HT1080 (cell line): ENCODE measurements at places on chromosomes 1 and 21.

- DNase-seq: no peak
Measured at GRCh38 chr1:198865319-198865718, 226.5 kb downstream of the PTPRC start.

- no peak for DNase-seq
Measured at GRCh38 chr1:99811075-99811474, 39.1 kb upstream of the AGL start.

GRCh38 chr1:50666849-50667248, 243.6 kb upstream of the DMRTA2 start:
- DNase-seq: no peak

GRCh38 chr1:182629499-182630096, 25.4 kb upstream of the RGS16 start:
- no peak for DNase-seq

DNA sequence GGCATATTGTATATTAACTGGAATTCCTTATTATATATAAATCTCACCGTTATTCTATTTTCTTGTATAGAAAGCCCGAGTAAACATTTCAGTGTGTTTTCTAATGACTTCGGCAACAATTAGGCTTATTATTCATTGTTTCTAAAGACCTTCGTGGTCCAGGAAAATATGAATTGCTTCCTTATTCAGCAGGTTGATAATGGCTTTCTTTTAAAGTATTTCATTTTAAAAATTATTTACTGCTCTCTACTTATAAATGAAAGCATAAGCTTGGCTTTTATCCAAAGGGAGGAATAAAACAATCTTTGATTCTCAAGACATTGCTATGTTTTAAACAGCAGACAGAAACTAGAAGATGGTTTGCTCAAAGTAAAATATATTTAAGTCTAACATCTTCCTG, 198.4 kb upstream of the RGS18 start:
- DNase-seq: no peak

- no peak for DNase-seq
Measured at GRCh38 chr21:42744520-42745445, 91.4 kb downstream of the PDE9A start.

DNA sequence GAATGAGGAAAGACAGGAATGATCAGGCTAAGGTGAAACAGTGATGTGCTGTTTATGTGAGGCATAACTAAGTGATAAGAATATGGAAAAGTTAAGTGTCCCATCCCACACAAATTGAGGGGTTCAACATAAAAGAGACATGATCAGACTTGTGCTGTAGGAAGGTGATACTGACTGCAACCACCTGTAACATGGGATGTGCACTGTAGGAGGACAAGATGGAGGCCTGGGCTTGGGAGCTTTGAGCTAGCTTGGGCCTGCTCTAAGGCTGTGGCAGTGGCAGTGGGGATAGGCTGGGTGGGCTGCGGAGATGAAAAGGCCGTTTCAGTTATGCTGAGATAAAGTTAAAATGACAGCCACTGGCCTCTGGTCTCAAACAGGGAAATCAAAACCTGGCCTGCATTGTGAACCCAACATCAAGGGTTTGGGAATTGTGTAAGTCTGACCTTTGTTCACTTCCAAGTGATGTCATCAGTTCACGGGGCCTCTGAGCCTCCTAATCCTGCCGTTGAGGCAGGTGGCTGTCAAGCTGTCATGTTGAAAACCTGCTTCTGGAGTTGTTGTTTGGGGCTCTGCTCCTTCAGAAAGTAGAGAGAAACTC, 61.2 kb upstream of the TENT5C start:
- no peak for DNase-seq

DNA sequence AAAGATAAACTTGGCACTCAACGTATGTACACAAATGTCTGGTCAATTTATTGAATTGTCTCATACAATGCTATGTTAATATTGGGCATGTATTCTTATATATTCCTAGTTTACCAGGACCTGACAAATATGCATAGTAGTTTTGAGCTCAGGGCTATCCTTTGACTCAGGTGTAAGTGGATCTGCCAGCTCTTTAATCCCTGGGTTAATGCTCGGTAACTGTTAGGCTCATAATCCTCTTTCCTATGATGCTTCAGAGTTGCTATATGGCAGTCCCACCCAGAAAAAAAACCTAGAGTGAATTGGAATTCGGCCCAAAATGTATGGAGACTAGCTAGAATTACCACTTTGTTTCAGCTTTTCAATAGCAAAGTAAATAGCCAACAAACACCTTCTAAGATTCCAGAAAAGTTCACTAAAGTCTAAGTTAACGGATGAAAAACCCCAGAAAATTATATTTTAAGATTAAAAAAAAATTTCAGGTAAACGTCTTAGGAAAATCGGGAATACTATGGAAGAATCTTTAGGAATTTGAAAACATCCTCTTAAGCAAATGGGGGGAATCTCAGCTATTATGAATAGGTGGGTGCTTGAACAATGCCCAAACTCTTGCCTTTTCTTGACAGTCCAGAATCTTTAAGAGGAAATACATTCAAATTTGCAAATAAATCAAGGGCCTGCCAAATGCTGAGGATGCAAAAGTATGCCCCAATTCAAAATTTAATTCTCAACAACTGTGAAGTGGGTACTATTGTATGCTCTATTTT, 10.9 kb downstream of the H3-3A start:
- no peak for DNase-seq

GRCh38 chr1:63318201-63318979, 4.0 kb upstream of the FOXD3 start:
- no peak for DNase-seq

- no peak for DNase-seq
Measured at GRCh38 chr1:10814312-10814711, 17.9 kb upstream of the CASZ1 start.

- DNase-seq: peak; percentile 23
Measured at GRCh38 chr1:233261206-233261605, 34.3 kb downstream of the PCNX2 start.

- no peak for DNase-seq
Measured at GRCh38 chr1:64139877-64140276, 63.5 kb upstream of the UBE2U start.

DNA sequence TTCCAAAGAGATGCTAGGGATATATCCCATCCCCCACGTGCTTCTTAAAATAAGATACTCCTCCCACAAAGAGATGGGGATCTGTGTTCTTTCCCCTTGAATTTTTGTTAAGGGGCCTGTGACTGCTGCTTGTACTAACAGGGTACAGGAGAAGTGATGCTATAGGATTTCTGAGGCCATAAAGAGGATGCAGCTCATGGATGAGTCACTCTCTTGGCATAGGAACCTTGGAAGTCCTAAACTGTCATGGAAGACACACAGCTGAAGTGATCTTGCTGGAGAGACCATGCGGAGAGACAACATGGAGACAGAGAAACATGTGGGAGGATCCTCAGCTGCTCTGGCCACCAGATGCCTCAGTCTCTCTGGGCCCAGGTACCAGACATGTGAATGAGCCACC, 157.2 kb downstream of the S1PR1 start:
- DNase-seq: peak; percentile 68

GRCh38 chr1:153122831-153123421, 9.6 kb upstream of the SPRR2F start:
- DNase-seq: peak; percentile 61

GRCh38 chr1:171910786-171911185, 69.5 kb downstream of the DNM3 start:
- DNase-seq: no peak

DNA sequence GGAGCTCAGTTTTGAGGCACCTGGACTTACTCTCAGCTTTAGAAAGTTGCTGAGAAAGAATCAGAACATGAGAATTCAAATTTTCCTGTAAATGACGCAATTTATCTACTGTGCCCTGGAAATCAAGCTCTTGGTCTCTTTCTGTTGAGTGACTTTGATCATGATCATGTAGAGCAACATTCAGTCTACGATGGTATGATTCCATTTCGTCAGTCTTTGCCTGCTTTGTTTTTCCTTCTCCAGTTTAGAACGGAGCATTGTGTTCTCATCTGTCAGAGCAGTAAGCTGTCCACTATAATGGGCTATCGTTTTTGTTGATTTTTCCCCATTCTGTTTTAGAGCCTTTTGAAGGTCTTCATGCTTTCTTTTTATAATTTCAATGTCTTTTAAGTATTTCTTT, 20.7 kb downstream of the SFT2D2 start:
- no peak for DNase-seq

DNA sequence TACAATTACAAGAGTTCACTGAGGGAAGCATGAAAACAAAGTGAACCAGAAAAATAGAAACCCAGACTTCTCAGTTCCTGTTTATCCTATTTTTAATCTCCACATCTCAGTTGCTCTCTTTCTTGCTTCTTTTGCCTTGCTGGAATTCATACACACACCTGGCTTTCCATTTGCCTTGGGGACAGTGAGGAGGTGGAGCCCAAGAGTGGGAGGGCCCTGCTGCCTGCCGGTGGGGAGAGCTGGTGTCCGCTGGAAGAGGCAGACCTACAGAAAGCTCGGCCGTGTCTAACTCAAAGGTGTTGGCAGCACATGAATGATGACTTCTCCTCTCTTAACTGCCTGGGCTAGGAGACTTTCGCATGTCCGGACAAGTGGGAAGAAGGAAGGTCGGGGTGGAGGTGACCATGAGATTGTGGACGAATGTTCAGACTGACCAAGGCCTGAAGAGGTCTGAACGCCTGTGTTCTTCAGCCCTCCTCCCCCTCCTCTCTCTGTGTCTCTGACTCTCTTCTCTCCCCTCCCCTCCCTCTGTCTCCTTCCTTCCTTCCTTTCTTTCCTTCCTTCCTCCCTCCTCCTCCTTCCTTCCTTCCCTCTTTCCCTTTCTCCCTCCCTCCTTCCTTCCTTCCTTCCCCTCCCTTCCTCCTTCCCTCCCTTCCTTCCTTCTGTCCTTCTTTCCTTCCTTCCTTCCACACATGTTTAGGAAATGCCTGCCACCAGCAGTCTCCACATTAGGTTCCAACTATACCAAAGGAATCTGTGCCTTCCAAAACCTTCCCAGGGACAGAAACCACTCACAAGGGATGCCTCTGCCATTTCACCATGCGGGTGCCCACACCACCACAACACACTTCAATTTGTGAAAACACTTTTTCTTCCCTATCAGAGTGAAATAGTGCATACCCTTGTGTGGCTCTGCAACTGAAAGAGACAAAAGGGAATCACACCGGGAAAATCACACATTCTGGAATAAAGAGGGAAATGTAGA, 157.3 kb upstream of the RUNX1 start:
- DNase-seq: no peak

DNA sequence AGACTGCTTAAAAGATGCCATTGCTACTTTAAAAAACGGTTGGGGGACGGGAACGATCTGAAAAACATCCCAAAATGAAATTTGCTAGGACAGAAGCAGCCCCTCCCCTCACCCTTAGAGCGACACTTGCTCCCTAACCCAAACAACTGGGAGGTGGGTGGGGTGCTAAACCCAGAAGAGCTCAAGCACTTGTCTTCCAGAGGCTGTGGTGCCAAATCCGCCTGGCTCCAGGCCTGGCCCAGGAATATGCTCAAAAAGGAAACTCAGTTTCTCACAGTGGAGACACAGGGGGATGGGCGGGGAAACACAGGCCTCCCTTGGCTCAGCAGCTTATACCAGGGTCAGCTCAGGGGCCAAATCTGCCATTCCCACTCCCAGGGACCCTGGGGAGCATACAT, 644 bp upstream of the PBXIP1 start:
- DNase-seq: no peak

GRCh38 chr1:173867753-173868265, at the start of gene GAS5:
Gene GAS5 (minus strand): TSS chr1:173867989.
- peak; percentile 98 for DNase-seq

GRCh38 chr1:12372761-12373160, 142.9 kb downstream of the VPS13D start:
- no peak for DNase-seq

GRCh38 chr1:179966551-179966950, 11.9 kb downstream of the CEP350 start:
- no peak for DNase-seq

GRCh38 chr1:27538793-27539192, 48.8 kb upstream of the WASF2 start:
- DNase-seq: peak; percentile 84

- DNase-seq: no peak
Measured at GRCh38 chr1:26541431-26541815, 11.9 kb downstream of the RPS6KA1 start.

- no peak for DNase-seq
Measured at GRCh38 chr21:17460094-17460493, 52.7 kb upstream of the CXADR start.

DNA sequence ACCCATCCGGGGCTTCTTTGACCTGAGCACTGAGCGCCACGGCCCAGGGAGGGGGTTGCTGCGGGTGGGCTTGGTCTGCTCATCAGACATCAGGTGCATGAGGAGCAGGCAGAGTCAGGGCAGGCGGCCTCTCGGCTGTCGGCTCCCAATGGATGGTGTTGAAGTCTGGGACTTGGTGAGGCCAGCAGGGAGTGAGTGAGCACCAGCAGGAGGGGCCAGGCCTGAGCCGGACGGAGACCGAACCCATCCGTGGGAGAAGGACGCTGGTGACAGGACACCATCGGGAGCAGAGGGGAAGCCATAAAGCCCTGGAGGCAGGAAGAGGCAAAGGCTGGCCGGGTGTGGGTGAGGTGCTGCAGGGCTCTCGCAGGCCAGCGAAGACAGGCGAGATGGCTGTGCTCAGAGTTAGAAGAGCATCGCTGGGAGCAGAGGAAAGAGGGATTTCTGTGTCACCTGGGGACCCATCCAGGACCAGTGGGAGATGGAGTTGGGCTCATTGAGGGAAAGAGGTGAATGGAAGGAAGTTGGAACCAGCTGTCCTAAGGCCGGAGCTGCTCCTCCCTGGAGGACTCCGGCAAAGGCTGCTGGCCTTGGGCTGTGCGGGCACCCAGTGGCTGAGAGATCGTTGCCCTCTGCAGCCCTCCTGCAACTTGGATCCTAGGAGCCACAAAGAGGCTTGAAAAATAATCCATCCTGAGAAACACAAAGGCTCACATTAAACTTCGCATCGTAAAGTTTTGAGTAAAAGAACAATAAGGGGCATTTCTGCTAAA, 49.9 kb downstream of the PDE9A start:
- DNase-seq: no peak

DNA sequence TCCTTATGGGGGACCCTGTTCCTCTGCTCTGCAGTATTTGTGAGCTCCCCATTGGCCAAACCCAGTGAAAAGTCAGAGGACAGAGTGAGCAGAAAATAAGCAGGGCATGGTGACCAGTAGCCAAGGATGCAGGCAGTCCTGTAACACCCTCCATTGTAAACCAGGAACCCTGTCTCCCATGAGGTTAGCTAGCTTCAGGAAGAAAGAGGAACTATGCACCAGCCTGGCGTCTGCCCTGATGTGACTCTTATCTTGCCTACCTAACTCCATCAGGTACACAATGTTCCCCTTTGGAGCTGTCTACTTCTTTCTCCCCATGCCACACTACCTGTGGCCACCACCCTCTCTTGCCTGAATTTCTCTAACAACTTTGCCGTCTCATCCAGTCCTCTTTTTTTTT, 119.2 kb downstream of the LRIG2 start:
- DNase-seq: no peak

DNA sequence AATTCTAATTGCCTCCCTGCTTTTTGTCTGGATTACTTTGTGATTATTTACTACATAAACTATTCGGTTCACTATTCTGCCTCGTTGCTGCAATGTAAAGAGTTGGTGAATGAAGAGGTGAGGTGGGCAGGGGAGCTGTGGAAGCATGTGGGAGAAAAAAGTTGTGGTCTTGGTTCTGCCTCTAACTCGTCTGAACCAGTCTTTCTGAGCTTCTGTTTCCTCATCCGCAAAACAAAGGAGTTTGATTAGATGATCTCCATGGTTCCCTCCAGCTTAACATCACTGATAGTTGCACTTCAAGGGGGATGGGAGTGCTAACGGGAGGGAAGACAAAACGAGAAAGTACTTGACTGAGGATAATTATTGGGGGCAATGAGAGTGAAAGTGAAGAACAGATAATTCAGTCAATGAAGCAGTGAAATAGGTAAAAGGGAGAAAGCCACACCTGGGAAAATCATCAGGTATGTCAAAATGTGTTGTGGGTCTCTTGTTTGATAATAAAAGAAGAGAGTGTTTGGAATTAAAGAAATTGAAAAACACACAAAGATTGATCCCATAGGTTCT, 26.2 kb upstream of the UHMK1 start:
- DNase-seq: no peak
